ENCODE measurements at places on chromosomes 1 and 21.

GRCh38 chr1:222418654-222419053 is 129.2 kb downstream of the HHIPL2 start:
- DNase-seq = no peak

- DNase-seq = no peak
Measured at GRCh38 chr21:21111309-21111920, 113.2 kb downstream of the NCAM2 start.

DNA sequence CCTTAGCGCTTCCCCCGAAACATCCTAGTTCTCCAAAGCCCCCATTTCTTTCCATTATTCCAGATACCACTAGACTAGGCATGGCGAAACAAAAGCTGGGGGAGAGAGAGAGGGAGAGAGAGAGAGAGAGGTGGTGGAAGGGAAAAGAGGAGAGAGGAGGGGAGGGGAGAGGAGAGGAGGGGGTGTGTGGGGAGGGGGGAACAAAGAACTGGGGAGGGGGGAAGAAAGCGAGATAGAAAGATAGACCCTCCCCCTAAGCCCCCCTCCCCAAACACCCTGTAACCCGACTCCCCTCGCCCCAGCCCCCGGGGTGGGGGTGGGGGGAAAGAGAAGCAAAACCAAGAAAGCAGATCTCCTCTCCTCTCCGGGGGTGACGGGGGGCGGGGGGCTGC is 352 bp downstream of the MEX3A start:
- DNase-seq = no peak

- no peak for DNase-seq
Measured at GRCh38 chr1:208461680-208462079, 217.5 kb upstream of the PLXNA2 start.

DNA sequence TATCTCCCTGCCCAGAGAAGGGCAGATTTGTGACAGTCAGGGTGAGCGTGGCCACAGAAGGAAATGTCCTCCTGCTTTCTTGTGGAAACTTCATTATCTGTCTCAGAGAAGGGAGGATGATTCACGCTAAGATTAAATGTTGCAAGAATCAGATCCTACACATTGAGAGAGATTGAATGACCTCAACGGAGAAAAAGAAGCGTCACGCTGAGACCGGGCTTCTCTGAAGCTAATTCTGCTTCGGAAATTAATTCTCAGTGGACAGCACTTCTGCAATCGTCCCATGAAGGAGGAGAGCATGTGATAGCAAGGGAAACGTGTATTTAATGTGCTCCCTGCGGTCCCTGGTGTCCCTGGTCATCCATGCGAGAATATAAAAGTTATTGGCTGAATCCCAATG is 19.8 kb upstream of the C1orf21 start:
- DNase-seq = no peak

GRCh38 chr1:16321176-16321867 is 31.0 kb downstream of the FBXO42 start:
- no peak for DNase-seq

DNA sequence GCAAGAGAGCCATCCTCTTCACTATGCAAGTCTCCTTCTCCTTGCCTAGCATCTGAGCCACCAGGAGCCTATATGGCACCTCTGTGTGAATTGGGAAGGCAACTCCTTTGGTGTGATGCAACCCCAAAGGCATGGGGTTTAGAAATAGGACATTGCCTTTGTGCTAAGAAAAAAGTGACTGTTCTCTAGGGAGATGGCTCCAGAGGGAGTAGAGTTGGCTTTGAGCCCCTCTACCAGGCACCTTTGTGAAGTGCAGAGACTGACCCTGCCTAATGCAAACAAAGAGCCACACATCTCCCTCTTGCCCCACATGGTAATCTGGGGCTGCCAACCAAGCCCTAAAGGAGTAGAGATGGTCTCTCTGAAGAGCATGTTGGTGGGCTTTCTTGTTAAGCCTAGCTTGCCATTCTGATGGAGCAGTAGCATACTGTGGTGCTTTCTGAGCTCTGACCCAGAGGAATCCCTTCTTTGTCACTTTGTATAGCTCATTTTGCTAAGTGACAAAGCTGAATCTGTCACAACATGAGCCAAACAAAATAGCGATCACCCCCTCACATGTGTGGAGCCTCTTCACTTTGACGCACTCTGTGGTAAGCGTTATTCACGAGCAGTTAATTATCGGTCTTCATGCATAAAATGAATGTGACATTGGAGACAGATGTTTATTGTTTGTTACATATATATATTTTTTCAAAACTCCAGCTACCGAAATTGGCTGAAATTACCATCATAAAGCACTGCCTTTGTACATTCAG is 74.4 kb downstream of the RWDD3 start:
- no peak for DNase-seq

- peak; percentile 89 for DNase-seq
Measured at GRCh38 chr1:51898090-51898734, 19.7 kb upstream of the NRDC start.

DNA sequence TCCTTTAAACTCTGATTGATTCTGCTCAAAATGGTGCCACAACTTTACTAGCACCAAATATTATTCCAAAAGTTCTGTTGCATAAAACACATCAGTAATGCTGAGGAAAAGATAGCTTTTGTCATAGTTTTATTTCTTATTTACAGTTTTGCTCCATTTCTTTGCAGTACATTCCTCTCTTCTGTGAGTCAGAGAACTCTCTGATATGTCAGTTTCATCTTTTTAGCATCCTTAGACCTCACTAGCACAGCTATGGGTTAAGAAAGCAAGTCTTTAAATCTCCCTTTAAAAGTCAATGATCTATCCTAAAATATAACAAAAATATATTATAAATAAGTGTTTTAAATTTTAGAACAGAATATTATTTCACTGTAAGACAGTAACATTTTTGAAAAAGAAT is 356.6 kb upstream of the SNX7 start:
- no peak for DNase-seq

- no peak for DNase-seq
Measured at GRCh38 chr1:166808952-166809351, 30.3 kb upstream of the POGK start.

- DNase-seq = no peak
Measured at GRCh38 chr1:90726425-90726985, 9.4 kb upstream of the BARHL2 start.

DNA sequence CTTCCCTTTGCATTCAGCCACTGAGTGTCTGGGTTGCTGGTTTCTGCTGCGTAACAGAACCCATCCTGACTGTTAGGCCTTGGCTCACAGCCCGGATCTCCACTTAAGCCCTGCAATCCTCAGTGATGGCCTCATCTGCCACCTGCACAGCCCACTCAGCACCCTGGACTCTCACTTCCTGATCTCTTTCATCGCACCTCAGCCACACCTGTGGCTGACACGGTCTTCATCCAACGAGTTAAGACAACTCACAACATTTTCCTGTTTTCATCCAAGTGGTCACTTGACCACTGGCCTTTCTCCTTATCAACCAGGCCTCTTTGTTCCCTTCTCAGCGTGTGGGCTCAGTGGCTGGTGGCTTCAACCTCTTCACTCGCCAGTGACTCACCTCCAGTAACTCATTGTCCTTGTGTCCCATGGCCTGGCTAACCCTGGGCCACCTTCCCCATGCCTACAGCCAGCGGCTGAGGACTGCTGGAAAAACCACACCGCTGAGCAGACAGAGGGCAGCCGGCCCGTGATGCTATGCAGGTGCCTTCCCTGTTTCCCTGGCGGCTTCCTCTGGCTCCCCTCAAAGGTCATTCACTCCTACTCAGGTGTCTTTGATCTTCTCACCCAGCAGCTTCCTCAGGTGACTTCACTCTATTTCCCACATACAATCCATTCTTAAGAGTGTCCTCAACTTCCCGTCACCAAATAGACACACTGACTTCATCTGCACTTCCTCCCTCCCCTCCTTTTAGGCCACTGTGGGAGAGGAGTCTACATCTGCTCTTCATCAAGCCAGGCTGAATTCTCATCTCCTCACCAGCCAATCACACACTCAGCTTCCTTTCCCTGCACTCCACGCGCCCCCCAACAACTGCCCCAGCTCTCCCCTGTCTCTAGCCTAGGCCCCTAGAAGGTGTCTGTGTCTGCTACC is 19.9 kb upstream of the EDN2 start:
- DNase-seq = no peak

DNA sequence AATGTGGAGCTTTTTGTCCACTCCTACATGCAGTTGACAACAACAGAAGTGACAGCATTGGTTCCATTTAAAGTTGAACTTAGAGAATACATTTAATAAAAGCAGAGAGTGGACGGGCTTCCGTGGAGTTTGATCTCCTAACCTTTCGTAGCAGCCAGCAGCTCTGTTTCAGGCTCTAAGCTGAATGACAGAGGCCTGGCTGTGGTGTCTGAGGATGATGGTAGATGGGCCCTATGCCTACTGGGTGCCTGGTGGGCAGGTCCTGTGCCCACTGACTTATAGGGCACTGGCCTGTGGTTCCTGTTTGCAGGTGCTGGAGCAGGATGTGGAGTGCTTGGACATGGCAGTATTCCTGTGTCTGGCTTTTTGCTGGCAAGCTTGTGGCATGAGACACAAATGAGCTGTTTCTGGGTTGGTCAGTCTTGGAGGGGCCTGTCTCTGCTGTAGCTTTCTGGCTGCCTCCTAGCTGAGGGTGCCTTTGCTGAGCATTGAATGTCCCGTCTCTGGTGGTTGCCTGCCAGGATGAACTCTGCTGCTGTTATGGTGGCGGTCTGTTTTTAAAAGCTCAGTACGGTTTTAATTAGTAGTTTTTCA is 54.6 kb downstream of the PRDM2 start:
- no peak for DNase-seq

GRCh38 chr1:23810818-23811540 is 10.4 kb upstream of the GALE start:
- DNase-seq = no peak

- no peak for DNase-seq
Measured at GRCh38 chr21:17334484-17334883, 178.4 kb upstream of the CXADR start.

DNA sequence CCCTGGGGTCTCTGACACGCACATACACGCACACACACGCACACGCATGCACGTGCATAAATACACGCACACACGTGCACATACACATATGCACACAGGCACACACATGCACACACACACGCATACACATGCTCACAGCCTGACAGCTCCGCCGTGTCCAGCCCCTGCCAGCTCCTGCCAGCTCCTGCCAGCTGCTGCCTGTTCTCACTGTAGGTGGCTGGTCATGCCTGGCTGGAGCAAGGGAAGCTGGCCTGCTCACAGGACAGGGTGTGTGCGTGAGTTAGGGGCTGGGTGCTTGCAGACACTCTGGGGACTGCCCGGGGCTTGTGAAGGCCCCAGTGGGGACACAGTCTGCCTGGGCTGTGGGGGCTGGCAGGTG is 4.9 kb downstream of the PLCH2 start:
- DNase-seq = no peak

- DNase-seq = no peak
Measured at GRCh38 chr1:29186252-29186651, 4.6 kb upstream of the SRSF4 start.

DNA sequence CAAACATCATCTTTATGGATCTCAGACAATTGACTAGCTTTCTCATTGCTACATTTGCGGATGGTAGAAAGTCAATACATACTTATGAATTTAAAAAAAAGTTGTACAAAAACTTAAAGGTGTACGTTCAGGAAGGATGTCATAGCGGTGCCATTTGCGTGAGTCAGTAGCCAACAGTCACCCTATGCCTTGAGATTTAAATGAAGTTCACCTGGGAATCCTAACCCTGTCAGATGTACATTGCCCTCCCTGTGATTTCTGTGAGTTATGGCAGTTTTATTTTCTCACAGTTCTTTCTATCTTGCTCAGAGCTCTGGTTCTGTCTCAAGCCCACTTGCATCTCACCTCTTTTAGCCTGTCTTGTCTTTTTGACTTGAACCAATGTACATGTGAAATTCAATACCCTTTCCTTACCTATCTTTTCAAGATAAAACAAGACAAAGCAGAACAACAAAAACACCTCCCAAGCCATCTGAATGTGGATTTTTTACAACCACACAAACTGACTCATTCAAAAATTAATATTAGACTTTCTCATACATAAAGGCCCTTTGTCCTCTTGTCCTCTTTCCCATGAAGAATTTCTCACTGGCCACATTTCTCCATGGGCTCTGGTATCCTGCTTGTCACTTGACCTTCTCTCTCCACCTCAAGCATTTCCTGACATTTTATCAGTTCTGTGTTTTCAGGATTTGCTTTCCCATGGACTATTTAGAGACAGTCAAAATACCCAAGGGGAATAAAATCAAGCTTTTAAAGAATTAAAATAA is 25.3 kb upstream of the ZNF697 start:
- no peak for DNase-seq

- no peak for DNase-seq
Measured at GRCh38 chr1:201463071-201463552, 5.9 kb downstream of the PHLDA3 start.

DNA sequence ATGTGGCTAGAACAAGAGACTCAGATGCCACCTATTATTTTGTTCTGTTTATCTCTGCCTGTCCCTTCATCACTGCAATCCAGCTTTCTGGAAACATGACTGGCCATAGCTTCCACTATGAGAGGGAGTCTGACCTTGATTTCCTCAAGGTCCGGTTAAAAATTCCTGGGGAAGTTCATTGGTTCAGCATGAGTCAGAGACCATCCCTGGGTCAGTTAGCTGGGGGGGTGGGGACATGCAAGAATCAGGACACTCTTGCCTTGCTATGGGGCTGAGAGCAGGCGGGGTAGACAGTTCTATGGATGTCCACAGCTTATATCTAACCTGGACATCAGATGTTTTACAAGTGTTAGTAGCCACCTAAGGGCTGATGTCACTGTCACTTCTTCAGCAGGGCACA is 81.1 kb downstream of the TENT5C start:
- DNase-seq = no peak

DNA sequence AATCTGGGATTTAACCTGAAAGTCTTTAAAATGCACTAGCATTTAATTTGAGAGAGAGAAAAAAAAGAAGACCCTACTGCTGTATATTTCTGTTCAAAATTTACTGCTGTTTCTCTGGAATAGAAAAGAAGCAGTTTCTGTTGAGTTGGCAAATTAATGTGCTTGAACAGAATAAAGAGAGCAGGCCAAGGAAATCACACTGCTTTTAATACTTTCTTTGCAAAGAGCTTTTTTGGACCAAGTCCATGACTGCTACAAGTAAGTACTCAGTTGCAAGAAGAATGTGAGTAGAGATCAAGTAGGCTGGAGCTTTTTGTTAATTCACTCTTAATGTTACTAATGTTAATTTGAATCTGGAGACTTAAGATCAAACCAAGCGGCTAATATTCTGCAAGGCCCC is 336.2 kb upstream of the SGIP1 start:
- DNase-seq = peak; percentile 9

DNA sequence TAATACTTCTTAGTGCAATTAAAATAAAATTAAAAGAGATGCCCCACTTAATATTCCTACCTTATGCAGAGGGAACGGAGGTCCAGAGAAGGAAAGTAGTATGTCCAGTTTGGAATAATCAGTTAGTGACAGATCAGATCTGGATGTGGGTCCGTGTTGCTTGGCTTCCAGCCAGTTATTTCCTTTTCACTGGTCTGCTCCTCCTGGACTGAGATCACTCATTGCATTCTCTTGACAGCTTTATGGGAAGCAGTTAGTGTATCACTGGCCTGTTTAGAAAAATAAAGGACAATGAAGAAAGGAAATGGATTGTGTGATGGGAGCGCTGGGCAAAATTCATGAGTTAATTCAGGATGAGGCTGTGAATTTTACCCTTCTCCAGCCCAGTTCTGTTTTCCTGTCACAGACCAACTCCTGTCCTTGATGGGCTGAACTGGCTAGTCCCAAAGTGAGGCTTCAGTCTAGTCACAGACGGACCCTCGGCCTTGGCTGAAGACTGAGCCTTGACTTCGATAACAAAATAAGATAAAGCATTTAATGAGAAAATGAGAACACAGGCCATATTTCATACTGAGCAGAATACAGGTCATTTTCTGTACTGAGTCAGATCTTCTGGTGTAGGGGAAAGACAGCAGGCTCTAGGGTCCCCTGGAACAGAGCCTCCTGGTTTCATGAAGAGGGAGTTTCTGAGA is 85.2 kb upstream of the TRABD2B start:
- no peak for DNase-seq

Measured in AG04449 (cell line).